ENCODE measurements at places on chromosomes 5 and 9.

DNA sequence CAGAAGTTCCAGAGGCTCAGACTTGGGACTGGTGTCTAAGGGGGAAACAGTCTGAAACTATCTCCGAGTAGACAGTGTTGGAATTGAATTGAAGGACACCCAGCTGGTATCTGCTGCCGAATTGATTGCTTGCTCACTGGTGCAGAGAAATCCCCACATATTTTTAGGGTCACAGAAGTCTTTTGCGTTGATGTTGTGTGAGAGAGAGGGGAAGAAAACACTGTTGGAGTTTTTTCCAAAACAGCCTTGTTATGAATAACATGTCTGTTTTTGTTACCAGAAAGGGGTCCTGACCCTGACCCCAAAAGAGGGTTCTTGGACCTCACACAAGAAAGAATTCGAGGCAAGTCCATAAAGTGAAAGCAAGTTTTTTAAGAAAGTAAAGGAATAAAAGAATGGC is 81.3 kb downstream of the ALDH7A1 start:
- no peak for DNase-seq

DNA sequence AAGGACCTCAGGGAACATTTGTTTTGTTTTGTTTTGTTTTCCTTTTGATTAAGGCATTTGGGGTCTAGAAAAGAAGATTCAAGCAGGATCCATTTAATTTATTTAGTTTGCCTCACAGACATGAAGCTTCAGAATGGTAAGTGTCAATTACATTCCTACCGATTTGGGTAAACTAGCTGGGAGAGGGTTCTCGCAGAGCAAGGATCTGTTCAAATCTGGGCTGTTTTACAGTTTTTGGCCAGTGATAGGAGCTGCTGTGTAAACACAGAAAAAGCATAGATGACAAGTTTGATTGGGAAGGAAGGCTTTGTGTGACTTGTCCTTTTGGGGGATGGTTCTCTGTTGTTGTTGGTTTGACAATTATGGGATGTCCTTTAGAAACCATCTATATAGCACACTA is 470.3 kb upstream of the WWC1 start:
- DNase-seq: no peak

- DNase-seq: no peak
These were observed 96.3 kb downstream of the ERCC6L2 start for GRCh38 chr9:95971815-95972214.

GRCh38 chr5:143605403-143606005 is 202.0 kb upstream of the NR3C1 start:
- no peak for DNase-seq

- DNase-seq: no peak
These were observed 97.6 kb downstream of the CDH10 start for GRCh38 chr5:24547132-24547531.

- no peak for DNase-seq
These were observed 79.5 kb downstream of the GLIS3 start for GRCh38 chr9:4220346-4220745.

GRCh38 chr5:164577201-164577600 is 1071.8 kb downstream of the MAT2B start:
- DNase-seq: no peak

DNA sequence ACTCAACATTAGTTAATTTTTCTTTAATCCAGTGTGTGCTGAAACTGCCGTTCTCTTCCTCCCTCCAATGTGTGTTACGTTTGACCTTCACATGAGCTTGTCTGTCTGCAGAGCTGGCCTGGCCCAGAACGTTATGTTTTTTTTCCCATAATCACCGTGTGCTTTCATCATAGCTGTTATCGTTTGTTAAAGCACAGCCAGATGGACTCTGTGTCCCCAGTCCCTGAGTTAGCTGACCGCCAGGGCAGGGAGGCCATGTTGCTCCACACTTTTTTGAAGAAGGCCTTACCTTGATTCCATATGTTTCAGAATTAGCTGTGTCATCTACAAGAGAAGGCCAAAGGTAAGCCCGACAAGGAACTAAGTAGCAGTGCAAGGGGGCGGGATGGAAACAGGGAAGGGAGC is 55.7 kb downstream of the HSD17B3 start:
- no peak for DNase-seq

- no peak for DNase-seq
These were observed 51.8 kb upstream of the TLE1 start for GRCh38 chr9:81741103-81741502.

GRCh38 chr5:100401149-100401548 is 134.0 kb upstream of the FAM174A start:
- DNase-seq: no peak

- no peak for DNase-seq
These were observed 149.8 kb upstream of the TNC start for GRCh38 chr9:115267790-115268189.

DNA sequence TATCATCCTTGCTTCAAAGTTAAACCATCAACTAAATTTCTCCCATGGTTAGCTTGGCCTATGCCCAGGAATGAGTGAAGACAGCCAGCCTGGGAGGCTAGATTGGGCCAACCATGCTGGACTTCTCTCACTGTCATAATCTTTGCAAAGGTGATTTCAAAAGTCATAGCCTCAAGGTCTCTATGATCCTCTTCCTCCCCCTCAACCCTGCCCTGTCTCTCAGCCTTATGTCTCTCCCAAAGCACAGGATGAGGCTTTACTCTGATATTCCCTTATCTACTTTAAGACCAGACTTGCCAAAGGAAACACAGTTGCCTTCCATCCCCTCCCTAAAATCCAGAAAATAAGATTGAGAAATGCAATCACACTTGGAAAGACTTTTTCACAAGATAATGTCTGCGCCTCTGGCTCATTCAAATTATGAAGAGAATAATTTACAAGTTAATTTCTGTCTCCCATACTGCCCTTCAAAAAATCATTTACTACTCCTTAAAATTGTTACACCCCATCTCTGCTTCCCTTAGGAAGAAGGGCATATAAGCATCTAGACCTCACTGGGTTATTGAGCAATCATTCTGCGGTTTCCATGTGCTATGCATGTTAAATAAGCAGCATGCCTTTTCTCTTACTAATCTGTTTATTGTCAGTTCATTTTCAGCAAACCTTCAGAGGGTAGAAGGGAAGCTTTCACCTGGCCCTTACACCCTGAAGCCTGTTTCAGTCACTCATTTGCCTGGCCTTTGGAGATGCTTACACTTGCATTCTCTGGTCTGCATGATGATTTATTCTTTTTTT is 113.8 kb upstream of the ANKRD55 start:
- DNase-seq: no peak

- no peak for DNase-seq
These were observed 485.1 kb upstream of the PAPPA start for GRCh38 chr9:115668521-115668920.
